ENCODE measurements at places on chromosomes 7 and 10. TPM values are rescaled to one million over a fixed set of nuclear protein-coding genes. Genes with fewer than 3 reads are reported as not detected.

GIMAP8 gene
- polyA plus RNA-seq, result 0.02 TPM

SCART1 gene
- polyA plus RNA-seq, result 0.16 TPM

FRG2B gene
- not detected for polyA plus RNA-seq

JAKMIP3 gene
- polyA plus RNA-seq, result not detected

- peak; percentile 6 for DNase-seq
These were observed 4.0 kb upstream of the BAIAP2L1 start for GRCh38 chr7:98404840-98405239.

DNA sequence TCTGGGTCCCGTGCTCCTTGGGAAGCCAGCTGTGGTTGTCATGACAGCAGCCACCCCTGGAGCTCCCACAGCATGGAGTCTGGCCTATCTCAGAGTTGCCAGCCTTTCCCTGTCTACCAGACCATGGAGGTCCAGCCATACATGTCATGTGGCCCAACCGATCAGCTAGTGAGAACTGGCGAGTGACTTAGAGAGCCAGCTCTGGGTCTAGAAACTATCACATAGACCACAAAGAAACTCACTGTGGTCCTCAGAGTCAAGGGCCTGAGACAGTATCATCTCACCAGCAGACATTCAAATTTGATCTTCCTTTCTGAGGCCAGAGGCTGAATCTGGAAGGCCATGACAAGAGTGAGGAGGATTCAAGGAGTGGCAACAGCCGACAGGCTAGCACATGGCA lies 223.3 kb upstream of the GPR26 start:
- DNase-seq, result no peak

DNA sequence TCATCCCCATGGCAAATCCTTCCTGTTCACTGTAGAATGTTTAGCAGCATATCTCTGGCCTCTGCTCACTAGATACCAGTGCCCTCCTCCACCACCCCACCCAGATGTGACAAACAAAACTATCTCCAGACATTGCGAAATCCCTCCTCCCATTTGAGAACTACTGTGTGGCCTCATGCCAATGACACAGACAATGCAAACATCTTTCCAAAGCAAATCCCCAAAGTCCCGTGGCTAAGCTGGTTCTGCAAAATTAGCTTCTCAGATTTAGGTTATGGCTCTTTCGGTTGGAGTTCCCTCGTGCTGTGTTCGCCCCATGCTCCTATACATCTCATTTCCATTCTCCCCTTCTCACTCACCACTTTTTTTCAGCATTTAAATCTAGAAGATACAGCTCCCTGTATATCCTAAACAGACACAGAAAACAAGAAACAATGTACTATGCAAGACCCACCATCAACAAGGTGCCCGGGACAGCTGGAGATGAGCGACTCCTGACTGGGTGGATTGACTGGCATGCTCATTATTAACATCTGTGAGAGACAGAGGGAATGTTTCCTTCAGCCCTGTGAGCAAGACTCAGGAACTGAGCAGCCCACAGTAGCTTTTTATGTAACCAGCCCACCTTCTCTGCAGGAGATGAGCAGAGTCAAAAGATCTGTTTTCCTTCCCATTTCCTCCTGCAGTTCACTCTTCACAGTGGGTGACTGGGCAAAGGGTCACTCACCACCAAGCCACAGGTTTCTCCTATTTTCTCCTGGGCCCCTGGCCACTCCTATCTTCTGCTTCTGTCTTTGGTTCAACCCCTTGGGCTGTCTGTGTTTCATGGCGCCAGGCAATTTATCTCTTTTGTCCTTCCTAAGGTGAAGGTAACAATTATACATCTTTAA lies 225.7 kb upstream of the AOAH start:
- peak; percentile 13 for DNase-seq

DNA sequence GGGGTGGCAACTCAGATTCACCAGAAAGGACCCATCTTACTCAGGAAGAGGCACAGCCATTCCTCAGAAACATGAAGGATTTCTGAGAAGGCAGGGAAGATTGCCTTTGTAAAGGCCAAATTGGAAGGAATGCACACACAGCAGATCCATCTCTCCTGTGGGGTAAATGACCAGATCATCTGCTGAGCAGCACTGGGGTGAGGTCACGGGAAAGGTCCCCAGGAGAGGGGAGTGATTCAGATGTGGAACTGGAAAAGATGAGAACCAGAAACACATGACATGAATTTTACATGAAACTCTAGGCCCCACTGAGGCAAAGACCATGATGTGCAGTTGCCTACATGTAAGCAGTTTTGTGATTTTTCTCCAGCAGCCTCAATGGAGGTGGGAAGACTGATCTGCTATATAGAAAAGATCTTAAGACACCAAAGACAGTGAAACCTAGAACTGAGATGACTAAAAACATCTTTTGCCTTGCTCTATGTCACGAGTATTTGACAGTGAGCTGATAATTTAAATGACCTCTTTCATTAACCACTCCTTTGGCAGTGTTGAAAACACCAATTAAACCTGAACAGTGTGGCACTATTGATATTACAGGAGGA lies 91.6 kb downstream of the AMPH start:
- no peak for DNase-seq

- DNase-seq, result no peak
These were observed 80.4 kb downstream of the CUBN start for GRCh38 chr10:17049195-17049594.

GRCh38 chr10:80753612-80754011 lies 215.9 kb downstream of the SH2D4B start:
- DNase-seq, result no peak
